CD4-positive, alpha-beta T cell treated with Interleukin-15 for 1 hour (primary cell): ENCODE measurements at places on chromosomes 4 and X.

DNA sequence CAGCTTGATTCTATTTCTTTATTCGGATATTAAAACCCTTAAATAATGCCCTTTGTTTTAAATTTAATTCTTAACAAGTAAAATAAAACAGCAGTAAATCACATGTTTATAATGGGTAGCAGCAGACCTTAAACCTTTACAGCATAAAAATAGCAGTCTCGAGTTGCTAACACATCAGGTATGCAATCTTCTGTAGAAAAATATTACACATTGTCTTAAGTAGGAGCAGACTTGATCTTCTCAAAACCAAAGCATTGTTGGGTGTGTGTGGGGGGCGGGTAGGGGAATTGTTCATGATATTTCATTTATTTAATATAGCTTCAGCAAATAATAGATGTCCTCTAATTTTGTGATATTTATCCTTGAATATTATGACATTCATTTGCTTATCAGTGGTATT lies 331.4 kb downstream of the PCDH7 start:
- DNase-seq: no peak

- DNase-seq: no peak
These were observed 81.5 kb downstream of the RCHY1 start for GRCh38 chr4:75432683-75433082.

GRCh38 chrX:12447448-12448064 lies 309.3 kb downstream of the FRMPD4 start:
- no peak for DNase-seq

DNA sequence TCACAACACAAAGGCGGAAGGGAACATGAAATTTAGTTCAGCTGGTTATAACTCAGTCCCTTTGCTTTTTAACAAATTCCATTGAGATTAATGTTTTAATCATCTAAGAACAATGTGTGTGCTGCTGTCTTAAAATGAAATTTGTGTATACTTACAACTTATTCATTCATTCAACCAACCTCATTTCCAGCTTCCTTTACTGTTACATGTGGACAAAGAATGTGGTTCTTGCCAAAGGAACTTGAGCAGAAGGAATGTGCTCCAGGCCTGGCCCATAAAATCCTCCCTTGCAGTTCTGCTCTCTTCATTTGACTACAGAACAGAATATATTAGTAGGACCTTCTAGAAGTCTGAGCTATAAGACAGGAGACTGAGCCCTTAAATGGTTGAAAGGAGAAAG lies 176.8 kb upstream of the GLRA2 start:
- no peak for DNase-seq

GRCh38 chr4:147821555-147821954 lies 89.7 kb downstream of the ARHGAP10 start:
- no peak for DNase-seq
